ENCODE measurements at places on chromosomes 1 and 21.

- DNase-seq: no peak
Observed at GRCh38 chr1:181612100-181612499, 128.8 kb downstream of the CACNA1E start.

GRCh38 chr1:236524895-236525184 lies 1.1 kb downstream of the LGALS8 start:
- DNase-seq: no peak

GRCh38 chr1:175733722-175734121 lies 9.7 kb downstream of the TNR start:
- DNase-seq: no peak

DNA sequence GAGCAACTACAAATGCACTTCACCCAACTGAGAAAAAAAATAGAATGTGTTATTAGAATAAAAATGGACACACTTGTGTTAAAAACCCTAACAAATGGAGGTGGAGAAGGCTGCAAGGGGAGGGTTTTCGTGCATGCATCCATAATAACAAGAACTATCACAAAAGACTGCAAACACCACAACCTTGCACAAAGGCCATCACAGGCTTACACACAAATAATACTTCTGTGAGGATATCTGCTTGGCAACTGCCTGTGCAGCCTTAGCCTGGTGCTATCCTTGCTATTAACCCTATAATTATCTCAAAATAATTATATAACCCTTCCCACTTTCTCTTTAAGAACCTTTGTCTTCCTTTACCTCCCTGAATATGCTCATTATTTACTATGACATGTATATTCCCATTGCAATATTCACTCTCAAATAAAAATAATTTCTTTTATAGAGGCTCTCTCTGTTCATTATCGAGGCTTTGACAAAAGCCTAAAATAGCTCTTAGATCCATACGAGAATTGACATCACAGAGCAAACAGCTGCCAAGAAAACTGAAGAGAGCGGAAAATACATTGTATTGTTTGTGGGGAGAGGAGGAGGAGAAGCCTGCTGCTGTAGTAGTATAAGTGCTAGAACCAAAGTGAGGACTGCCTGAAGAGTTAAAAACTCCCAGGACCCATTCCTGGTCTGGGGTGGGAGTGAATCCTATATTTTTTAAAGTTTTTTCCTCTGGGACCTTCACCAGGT lies 1768.7 kb downstream of the BRINP3 start:
- DNase-seq: no peak

DNA sequence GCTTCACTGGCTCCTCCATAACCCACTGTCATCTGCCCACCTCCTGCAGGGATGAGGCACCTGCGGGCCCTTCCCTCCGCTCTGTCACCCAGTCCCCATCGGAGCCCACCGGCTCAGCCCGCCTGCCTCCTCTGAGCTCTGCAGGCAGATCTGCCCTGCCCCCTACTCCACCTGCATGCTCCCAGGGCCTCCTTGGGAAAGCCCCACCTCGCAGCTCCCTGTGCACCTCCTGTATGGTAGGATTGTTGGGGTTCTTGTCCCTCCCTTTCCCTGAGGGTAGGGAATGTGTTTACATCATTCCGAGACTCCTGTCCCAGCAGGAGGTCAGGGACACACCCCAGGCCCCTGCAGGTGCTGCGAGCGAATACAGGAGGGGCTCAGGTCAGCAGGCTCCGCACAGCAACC lies 50.5 kb downstream of the SIK1 start:
- DNase-seq: no peak

DNA sequence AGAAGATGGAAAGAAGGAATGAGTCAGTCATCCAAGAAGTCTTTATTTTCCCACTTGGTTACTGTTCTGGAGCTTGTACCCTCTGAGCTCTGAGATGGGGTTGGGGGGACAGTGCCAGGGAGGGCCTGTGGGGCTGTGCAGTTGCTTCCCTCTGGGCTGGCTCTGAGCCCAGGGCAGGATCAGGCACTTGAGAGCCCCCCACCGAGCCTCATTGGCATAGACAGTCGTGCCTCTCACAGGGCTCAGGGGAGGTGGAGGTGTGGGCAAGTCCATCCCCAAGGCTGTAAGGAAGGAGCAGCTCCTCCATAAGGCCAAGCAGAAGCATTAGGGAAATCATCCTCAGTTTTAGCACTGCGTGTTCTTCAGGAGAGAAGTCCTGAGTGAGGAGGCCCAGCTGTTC lies 2.5 kb upstream of the ARL8A start:
- no peak for DNase-seq

GRCh38 chr1:107263291-107263915 lies 122.6 kb downstream of the NTNG1 start:
- DNase-seq: no peak

GRCh38 chr1:228798548-228798947 lies 63.3 kb downstream of the RHOU start:
- DNase-seq: no peak

GRCh38 chr1:68378296-68379084 lies 71.3 kb downstream of the RPE65 start:
- no peak for DNase-seq
